Naive thymus-derived CD4-positive, alpha-beta T cell (primary cell): ENCODE measurements at places on chromosomes 6 and 20. TPM values are rescaled to one million over a fixed set of nuclear protein-coding genes. Genes with fewer than 3 reads are reported as not detected.

- H3K36me3 ChIP-seq = no peaks in the 10 kb centered on the region
- no peaks in the 10 kb centered on the region for H3K4me1 ChIP-seq
- no peak for DNase-seq
- H3K27me3 ChIP-seq = no peaks in the 10 kb centered on the region
Measured at GRCh38 chr6:131645846-131646245, 8.7 kb downstream of the ENPP3 start.

GRCh38 chr6:162679681-162680080 lies 47.9 kb downstream of the PRKN start:
- H3K27me3 ChIP-seq = no peaks in the 10 kb centered on the region
- H3K4me3 ChIP-seq = no peak overlapping the region
- no peaks in the 10 kb centered on the region for H3K4me1 ChIP-seq
- DNase-seq = no peak
- H3K27ac ChIP-seq = no peak overlapping the region
- no peaks in the 10 kb centered on the region for H3K36me3 ChIP-seq

- no peak overlapping the region for H3K4me3 ChIP-seq
- H3K36me3 ChIP-seq = no peaks in the 10 kb centered on the region
- peaks cover 7% of the 10 kb centered on the region for H3K4me1 ChIP-seq
Measured at GRCh38 chr6:142692942-142693341, 252.0 kb downstream of the HIVEP2 start.

DNA sequence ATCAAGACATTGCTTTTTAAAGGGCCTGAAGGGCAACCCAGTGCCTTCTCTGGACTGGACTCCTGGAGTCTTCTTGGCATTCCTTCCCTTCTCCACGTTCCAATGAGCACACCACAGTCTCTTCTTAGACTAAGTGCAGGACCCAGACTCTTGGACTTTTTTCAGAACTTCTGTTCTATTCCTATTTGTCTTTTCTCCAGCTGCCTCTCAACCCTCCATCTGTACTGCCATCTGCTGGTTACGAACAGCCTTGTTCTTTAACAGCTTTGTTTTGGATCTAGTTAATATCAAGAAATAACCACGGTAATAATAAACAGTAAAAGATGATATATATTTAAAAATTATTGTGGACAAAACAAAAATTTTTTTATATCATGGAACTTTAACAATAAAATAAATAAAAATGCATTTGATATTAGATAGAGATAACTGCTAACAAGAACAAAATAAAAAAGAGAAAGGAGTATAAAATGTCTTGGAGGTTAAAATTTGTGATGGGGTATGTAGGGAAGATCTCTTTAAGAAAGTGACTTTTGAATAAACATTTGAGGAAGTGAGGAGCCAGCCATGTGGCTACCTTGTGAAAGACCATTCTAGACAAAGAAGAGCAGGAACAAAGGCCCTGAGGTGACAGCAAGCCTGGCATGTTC lies 105.1 kb upstream of the HCRTR2 start:
- no peaks in the 10 kb centered on the region for H3K27me3 ChIP-seq
- H3K36me3 ChIP-seq = no peaks in the 10 kb centered on the region
- no peak overlapping the region for H3K4me3 ChIP-seq
- no peak for DNase-seq
- no peaks in the 10 kb centered on the region for H3K4me1 ChIP-seq
- no peak overlapping the region for H3K27ac ChIP-seq

DNA sequence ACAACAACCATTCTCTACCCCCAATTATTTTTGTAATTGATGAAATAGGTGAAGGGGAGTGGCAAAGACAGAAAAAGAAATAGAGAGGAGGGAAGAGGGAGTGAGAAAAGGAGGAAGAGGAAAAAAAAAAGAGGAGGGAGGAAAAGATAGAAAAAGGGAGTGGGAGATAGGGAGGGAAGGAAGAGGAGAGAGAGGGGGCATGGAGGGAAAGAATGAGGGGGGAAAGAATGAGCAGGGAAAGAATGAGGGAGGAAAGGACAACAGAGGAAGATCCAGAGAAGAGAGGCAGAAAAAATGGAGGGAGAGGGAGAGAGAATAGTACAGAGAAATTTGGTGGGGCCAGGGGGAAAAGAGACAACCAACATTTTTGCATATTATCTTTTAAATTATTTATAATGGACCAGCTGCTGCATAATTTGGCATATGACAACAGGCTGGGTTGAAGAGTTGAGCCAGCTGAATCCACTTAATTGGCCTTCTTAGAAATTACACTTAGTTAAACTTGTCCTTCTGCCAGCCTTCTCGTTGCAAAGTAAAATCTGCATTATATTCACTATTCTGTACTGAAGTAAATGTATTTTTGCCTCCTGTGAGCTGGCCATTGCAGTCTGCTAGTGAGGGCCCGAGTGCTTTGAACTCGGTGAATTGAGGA lies 101.0 kb downstream of the ARHGAP18 start:
- no peaks in the 10 kb centered on the region for H3K4me1 ChIP-seq
- no peaks in the 10 kb centered on the region for H3K27me3 ChIP-seq
- DNase-seq = no peak
- no peak overlapping the region for H3K4me3 ChIP-seq

GRCh38 chr20:21203088-21203656 lies 77.3 kb downstream of the KIZ start:
- H3K27me3 ChIP-seq = no peaks in the 10 kb centered on the region
- DNase-seq = no peak
- no peak overlapping the region for H3K4me3 ChIP-seq
- H3K36me3 ChIP-seq = peaks cover 15% of the 10 kb centered on the region

The LIN28B gene
- total RNA-seq = not detected in 2 replicates

The RPS6KA2 gene
- total RNA-seq = 5.4 TPM

The RNF217 gene
- 1.1 and 1.5 TPM in 2 replicates for total RNA-seq
